ENCODE measurements at places on chromosomes 5 and 9. TPM values are rescaled to one million over a fixed set of nuclear protein-coding genes. Genes with fewer than 3 reads are reported as not detected.

The EPB41L4A gene
- total RNA-seq, result 32.2 TPM

The CNTLN gene
- 21.3 TPM for total RNA-seq

The CACFD1 gene
- total RNA-seq, result 27.2 TPM

The WDR31 gene
- 2.8 TPM for total RNA-seq

The CDC25C gene
- total RNA-seq, result 2.2 TPM

Measured in parietal lobe (tissue), 2 donors.